Body of pancreas (tissue), 4 donors: ENCODE measurements at places on chromosomes 5 and 9. TPM values are rescaled to one million over a fixed set of nuclear protein-coding genes. Genes with fewer than 3 reads are reported as not detected.

DNA sequence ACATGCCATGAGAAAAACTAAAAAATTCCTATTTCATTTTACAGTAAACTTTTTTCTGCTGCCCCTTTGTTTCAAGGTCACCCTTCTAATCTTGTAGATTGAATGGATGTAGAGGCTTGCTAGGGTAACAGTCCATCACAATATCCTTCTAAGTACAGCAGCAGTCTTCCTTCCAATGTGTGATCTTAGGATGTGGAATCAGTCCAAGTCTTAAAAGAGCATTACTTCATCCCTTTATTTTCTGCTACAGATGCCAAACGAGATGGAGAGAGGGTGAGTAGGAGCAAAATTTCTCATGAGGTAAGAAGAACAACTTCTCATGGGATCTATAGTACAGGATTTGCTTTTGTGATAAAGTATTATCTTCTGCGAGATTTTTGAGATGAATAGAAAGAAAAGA, 704 bp upstream of the IL33 start:
- DNase-seq, result no peak

GRCh38 chr5:172943906-172944305, 15.3 kb upstream of the RPL26L1 start:
- no peak for DNase-seq

GRCh38 chr5:140631831-140632365, 1.1 kb downstream of the CD14 start:
- DNase-seq, result peak; percentile 57

GRCh38 chr5:179297026-179297425, 48.2 kb downstream of the ADAMTS2 start:
- DNase-seq, result peak; percentile 8

- DNase-seq, result no peak
Observed at GRCh38 chr9:81841333-81841732, 86.9 kb upstream of the SPATA31D4 start.

Gene MZB1
- 12.2 TPM for total RNA-seq

DNA sequence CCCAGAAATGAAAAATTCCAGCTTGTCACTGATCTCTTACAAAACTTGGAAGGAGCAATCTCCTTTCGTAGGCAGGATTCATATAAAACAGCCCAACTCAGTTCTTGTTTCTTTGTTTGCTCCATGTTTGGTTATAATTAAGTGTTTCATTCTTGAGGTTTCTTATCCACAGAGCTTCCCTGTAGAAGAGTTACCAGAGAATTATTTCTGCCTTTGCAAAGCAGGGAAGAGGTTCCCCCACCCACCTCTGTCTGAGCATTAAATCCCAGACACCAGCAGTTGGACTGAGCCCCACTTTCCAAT, 34.1 kb upstream of the RAI14 start:
- DNase-seq, result no peak

DNA sequence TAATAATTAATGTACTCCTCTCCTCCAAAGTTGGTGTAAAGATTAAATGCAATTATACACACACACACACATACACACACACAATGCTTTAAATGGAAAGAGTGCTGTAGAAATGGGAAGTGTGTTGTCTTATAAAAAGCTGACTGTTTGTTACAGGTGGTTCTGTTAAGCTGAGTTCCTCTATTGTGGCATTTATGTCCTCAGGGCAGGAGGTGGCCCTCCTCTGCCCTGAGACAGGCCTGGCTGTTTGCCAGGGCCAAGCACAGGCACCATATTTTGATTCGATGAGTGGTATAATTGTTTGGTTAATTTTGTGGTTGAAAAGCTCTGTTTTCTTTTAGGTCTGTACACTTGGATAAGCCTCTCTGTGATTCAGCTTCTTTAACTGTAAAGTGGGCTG, 573.9 kb downstream of the KIF4B start:
- no peak for DNase-seq

Gene LIX1
- not detected for total RNA-seq

DNA sequence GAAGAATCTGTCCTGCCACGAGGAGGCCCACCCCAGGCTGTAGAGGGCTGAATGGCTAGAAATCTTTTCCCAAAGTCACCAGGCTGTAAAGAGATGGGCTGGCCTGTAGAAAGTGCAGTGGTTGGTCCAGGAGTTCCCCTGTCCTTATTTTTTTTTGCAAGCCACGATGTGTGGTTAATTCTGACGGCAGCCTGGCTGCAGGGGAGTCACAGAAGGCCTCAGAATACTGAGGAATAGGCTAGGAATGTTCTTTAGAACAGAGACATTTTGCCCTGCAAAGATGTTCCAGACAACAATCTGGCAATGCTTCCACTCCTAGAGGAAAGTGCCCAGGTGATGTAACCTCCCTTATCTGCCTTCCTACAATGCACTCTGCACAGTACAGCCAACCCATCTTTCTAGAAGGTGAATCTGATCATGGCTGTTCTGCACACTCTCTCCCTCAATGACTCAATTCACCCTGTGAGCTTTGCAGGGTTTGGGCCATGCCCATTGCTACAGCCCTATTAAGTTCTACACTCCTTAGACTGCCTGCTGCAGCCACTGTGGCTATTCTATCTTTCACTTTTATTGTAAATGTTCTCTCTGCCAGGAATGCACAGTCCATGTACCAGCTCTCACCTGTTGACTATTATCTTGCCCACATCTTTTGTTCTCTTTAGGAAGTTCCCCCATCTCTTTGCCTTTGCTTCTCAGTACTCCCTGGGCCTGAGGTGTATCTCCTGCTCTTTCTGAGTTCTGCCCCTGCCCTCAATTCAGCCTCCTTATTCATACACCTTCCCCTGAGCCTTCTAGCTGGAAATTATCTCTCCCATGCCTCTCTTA, 377.8 kb upstream of the CLINT1 start:
- no peak for DNase-seq

- no peak for DNase-seq
Observed at GRCh38 chr5:22076586-22076985, 776.6 kb downstream of the CDH12 start.

DNA sequence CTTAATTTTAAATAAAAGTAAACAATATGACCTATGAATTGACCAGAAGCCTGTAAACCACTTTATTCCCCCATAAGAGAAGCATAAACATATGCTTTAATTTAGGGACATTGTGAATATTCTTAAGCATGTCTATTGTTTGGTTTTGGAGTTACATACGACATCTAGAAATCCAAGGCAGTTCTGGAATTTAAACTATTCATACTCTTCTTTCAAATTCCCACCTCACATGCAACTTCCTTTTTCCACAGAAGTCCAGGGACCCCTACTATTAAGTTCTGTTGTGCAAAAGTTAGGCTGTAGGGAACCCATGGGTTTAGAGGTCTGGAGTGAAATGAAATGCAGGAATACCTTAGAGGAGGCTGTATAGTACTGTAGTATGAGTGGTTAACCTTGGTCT, 2.1 kb downstream of the RIC1 start:
- no peak for DNase-seq

DNA sequence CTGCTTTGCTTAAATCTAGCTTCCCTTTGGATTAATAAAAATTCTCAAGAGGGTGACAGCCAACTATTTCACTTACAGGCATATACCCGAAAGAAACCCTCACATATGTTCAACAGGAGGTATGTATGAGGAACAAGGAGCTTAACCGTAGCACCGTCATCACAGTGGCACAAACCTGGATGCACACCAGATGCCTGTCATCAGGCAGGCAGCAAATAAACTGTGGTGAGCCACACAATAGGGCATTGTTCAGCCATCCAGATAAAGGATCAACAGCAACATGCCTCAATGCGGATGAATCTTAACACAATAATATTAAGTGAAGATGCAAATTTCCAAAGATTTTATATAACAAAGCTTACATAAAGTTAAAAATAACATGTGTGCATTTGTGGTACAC, 5.5 kb upstream of the TNFSF15 start:
- DNase-seq, result peak; percentile 29

Gene GABRA1
- total RNA-seq, result not detected

DNA sequence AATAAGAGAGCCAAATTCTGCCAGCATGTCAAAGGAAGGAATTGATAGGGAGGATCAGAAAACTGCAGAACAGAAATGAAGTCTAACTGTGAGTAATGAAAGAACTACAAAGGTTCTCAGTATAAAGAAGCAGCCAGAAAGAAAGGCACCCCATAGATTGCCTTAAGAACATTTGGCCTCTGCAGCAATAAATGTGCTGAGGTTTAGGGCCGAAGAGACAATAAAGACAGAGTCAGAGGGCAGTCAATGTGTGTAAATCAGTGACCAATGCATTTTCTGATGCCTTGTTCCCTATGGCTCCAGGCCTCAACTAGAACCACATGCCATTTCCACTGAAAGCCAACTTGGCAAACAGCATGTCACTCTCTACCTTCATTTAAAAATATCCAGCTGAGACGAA, 281.0 kb downstream of the HINT1 start:
- DNase-seq, result no peak

DNA sequence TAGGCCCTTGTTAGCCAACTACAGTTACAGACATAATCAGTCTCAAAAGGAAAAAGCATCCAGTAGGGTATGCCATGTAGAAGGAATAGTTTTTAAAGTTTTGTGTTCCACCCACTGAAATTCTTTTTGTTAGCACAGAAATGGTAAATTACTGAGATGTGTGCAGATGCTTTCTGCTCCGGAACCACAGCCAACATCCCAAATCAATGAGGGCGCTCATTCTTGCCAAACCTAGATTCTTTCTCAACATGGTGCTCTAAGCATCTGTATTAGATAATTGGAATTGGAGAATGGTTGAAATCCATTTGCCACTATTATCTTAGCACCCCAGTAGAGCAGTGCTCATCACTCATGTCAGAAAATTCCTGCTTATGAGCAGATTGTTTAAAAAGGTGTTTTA, 127.8 kb downstream of the SEC61B start:
- no peak for DNase-seq

Gene OR1Q1
- not detected for total RNA-seq
